ENCODE measurements at places on chromosomes 2 and 18.

- no peak for DNase-seq
Observed at GRCh38 chr2:46114996-46115395, 182.2 kb upstream of the EPAS1 start.

- DNase-seq, result no peak
Observed at GRCh38 chr2:197803033-197803444, 1.4 kb upstream of the PLCL1 start.

DNA sequence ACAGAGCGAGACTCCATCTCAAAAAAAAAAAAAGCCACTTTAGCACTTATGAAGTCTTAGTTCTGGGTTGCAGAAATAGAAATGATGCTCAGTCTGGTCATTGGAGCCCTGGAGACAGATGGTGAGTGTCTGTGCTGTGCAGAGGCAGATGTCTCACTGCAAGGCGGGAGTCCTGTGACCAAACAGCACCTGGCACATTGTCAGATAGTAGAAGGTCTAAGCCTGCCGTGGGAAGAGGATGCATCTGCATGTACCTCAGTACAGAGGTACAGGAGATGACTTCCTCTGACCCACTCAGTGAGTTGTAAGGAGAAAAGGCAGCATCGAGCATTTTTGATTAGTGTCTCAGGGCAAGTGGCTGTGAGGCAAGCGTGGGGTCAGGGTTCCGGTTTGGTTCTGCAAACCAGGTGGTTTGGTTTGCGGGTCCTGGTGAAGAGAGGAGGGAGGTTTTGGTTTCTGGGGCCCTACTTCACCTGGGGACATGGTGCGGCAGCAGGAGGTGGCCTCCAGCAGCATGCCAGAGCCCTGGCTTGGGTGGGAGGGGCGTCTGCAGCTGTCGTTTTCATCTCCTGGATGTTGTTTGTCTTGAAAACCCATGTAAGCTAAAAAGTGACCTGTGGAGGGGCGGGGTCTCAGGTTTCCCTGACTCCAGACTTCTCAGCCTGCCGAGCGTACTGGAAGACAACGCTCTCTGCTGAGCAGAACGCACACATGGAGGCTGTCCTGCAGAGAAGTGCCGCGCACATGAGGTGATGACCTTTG, 3.8 kb downstream of the RBFA start:
- DNase-seq, result no peak

DNA sequence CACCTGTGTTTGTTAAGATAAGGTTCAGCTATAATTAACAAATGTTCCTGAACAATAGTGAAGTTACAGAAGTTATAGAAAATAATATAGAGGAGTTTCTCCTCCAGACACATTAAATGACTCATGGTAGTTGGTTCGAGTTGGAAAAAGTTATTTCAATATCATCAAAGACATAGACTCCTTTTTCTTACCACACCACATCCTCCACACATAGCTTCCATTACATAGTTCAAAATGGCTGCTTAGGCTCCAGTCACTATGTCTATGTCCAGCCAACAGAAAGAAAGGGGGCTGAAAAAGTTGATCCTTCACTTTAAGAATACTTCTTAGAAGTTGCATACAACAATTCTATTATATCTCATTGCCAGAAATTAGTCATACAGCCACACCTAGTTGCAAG, 50.7 kb downstream of the DYNAP start:
- DNase-seq, result no peak

GRCh38 chr2:33782395-33783230, 183.5 kb upstream of the FAM98A start:
- DNase-seq, result peak; percentile 6

DNA sequence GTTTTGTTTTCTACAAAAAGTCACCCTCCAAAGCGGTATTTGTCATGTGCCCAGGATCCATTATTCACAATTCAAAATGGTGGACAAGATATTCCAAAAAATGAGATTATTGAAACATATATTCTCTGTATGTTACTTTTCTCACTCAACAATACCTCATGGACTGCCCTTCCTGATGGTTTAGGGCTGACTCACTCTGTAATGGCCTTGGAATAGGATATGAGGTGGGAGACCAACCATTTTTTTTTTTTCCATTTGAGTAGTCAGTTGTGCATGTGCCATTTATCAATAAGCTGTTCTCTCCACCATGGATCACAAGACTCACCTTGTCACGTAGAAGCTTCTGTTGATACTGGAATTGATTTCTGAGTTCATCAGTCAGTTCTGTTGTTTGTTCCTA, 64.5 kb downstream of the LYPD6 start:
- DNase-seq, result no peak

DNA sequence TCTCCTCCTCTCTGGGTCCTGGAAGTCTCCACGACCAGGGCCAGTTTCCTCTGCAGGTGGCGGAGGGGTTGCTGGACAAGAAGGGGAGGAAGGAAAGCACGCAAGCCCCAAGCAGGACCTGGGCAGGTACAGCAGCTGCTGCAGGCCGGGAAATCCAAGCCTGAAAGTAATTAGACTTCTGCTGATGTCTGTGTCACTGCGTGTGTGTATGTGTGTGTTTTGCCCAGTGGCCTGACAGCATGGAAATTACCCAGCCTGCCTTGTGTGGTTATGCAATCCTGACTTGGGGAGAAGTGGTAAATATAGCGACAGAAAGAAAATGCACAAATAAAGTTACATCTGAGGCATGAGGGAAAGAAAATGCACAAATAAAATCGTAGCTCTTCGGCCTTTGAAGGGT, 121.8 kb upstream of the ZBTB14 start:
- DNase-seq, result peak; percentile 88

DNA sequence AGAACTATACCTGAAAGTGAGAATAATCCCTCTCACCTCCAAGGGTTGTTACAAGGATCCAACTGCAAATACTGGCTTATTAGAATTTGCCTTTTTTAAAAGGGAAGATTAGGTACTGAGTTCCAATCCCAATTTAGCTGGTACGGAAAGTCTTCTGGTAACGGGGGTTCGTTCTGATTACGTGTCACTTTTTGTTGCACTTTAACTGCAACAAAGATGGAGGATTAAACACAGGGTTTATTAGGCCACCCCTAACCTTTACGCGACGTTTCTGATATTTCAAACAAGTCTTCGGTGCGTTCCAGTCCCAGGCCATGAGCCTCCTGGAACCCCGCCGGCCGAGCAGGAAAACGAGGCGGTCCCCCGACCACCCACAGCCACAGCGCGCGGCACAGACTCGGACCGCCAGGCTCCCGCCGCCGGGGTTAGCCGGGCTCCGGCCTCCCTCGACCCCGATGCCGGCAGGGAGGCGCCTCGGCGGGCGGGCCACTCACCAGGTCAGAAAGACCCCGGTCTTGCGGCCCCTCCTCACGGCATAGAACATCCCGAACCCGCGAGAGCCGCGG, 411 bp downstream of the RNASEH1 start:
- no peak for DNase-seq

- no peak for DNase-seq
Observed at GRCh38 chr18:76931171-76931570, 108.8 kb downstream of the ZNF236 start.

DNA sequence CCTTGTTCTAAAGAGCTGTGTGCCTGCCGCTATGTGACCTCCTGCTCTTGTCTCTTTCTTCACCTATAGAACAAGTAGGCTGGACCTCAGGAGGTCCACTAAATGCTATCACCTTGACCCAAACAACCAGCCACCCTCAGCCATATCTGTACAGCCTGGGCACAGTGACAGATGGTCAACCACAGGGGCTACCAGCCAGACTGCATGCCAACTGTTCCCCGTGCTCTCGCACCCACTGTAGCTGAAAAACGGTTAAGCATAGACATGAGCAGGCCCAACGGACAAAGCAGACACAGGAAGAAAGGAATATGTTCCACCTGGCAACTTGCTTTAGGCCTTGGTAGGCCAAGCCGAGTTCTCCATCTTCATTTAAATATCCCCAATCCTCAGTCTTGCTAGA, 43.2 kb upstream of the ACAA2 start:
- no peak for DNase-seq

DNA sequence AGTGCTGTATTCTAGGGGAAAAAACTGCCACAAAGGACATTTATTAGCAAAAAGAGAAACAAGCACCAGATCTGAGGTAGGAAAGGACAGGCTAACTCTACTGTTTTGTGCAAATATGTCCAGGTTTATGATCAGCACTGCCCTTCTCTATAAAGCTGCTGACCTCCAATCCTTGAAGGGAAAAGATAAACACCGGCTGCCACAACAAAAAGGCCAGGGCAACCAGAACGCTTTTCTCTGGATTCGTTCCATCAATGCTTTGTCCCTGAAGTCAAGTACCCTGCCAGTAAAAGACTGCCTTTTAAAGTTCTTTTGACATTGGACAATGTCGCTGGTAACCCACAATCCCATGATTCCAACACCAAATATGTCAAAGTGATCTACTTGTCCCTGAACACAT, 21.0 kb downstream of the SMAD2 start:
- no peak for DNase-seq

DNA sequence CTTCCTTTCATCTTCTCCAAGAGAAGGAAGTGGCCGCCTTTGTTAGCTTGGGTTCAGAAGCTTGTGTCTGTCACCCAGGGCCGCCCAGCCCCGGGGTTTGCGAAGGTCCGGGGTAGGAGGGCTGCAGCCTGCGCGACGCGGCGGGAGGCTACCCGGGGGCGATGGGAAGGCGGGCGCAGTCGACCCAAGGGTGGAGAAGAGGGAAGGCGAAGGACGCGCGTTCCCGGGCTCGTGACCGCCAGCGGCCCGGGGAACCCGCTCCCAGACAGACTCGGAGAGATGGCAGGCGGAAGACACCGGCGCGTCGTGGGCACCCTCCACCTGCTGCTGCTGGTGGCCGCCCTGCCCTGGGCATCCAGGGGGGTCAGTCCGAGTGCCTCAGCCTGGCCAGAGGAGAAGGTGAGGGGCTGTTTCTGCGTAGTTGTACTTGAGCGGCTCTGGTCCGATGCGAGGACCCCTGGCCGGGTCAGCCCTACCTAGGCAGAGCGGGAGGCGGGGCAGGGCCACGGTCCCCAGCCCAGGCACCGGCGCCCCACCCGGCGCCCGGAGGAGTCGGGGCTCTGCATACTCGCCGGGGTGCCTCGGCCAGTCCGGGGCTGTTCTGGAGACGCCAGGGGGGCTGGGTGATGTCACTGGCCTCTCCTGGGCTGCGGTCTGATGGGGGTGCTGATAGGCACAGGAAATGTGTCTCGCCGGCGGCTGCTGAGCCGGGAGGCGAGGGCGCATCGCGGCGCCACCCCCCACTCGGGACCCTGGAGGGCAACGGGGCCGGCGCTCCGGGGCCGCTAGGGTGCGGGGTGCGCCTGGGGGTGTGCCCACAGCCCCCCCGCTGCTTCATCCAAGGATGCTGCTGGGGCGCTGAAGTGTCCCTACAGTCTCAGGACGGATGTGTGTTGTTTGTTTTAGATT, at the start of gene QPCT:
Gene QPCT, plus strand, starts transcription at position 178 of the 909 bp plus-strand sequence. Its CDS starts 102 bp downstream, at position 280.
- no peak for DNase-seq

All from posterior cingulate gyrus (tissue), 11 donors.